ENCODE measurements at places on chromosomes 13 and 19.

DNA sequence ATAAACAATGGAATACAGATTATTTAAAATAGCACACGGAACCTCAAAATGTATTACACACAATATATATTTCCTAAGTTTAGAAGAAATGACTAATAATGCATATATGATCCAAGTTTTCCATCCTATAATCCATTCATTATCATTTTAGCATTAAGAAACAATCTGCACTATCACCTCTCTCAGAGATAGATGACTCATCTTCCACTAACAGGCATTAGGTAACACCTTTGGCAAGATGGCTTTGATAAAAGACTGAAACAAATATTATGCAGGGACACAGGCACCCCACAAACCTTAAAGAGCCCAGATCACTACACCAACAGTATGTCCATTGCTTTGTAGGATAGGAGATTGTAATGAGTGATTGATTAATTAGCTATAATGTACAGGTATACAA is 4.1 kb downstream of the ENOX1 start:
- DNase-seq, result no peak

GRCh38 chr19:45404557-45405434 is at the start of gene PPP1R13L:
PPP1R13L (minus strand) TSS chr19:45405069; CDS start chr19:45398318, 6,751 bp downstream.
- no peak for DNase-seq

DNA sequence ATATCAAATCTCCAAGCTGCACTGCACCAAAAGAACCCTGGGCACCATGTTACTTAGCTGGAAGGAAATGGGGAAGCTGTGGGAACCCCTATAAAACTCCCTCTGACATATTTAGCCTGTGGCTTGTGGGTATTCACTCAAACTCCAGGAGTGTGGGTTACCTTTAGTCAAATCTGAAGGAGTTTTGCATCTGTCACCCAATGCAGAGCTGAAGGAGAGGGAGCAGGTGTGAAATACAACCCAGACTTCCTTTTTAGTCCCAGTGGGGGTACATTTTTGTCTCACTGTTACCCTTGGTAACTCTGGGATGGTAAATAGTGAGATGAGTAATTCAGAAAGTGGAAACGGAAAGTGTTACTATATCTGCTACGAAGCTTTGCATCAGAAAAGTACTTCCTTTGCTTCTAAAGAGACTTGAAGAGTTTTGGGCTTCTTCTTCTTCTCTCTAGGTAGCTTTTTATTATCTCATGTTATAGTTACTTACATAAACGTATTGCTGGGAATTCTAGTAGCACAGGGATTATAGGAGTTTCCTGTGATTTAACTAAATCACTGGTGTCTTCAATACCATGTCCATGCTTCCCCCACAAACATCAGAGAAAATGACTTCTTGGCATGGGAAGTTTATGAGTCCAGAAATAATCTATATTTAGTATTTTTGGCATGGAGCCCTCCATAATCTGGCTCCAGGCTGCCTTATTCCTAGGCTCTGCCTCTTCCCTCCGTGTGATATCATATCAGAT is 105.9 kb downstream of the AKAP11 start:
- no peak for DNase-seq

DNA sequence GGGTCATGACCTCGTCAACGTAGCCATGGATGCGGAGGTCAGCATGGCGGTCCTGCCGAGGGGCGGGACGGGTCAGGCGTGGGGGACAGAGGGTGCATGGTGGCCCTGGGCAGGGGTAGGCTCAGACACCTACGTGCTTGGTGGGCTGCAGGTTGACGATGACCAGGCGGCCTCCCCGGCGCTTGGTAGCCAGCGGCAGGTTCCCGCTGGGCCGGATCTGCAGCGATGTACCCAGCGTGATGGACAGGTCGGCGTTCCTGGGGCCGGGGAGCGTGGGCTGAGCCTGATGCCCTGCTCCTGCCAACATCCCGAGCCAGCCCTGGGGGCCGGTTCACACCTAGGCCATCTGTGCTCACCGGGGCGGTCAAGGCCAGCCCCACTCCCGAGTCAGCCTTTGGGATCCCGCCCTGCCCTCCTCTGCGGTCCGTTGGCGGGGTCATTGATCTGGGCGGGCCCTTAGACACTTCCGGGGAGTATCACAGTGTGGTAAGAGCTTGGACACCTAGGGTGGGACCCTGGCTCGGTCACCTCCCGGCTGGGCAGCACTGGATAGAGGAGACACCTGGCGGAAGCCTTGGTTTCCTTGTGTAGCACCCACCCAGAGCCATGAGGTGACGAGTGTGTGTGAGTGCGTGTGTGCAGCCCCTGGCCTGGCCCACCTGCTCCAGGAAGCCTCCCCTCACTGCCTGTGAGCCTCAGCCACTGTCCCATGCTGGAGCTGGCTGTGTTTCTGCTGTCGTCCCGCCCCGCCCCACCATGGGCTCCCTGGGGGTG is 7.3 kb downstream of the SIRT6 start:
- DNase-seq, result no peak

GRCh38 chr13:27274631-27275030 is 4.0 kb downstream of the RASL11A start:
- DNase-seq, result no peak

- peak; percentile 74 for DNase-seq
Observed at GRCh38 chr13:111210544-111211469, 95.7 kb downstream of the ARHGEF7 start.

- no peak for DNase-seq
Observed at GRCh38 chr13:49532593-49532992, 36.8 kb downstream of the PHF11 start.

GRCh38 chr13:35983206-35983605 is 148.0 kb downstream of the DCLK1 start:
- no peak for DNase-seq

DNA sequence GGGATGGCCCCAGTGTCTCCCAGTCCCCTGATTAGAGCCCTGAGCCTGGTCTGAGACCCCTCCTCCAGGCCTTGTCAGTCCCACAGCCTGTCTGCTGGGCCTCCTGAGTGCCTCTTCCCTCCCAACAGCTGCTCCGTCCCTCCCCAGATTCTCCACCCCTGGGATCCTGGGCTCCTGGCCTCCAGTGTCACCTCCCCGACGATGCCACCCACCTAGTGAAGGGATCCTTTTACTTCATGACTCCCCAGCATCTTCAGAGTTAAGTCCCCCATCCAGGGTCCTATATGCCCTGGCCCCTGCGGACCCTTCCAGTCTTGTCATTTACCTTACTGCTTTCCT is 4.4 kb upstream of the PRX start:
- no peak for DNase-seq

DNA sequence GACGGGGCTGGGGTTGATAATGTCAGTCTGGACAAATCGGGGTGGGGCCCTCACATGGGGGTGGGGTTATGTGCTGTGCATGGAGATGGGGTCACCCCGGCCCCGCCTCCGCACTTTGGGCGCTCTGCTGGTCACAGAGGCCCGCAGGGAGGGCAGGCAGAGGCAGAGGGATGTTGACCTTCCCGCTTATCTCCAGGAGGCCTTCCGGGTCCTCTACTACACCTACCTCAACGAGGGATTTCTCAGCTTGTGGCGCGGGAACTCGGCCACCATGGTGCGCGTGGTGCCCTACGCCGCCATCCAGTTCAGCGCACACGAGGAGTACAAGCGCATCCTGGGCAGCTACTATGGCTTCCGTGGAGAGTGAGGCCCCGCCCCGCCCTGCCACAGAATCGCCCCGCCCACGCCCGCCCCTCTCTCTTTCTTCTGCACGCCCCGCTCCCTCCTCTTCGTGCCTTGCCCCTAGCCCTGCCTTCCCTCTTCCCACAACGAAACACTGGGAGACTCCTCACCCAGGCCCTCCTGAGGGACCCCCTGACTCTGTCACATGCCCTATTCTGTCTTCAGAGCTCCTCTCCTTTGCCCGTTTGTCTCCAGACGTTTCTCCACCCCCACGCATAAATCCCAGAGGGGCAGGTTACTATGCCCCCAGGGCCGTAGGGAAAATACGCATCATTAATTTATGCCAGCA is 32.8 kb downstream of the TMEM161A start:
- no peak for DNase-seq

DNA sequence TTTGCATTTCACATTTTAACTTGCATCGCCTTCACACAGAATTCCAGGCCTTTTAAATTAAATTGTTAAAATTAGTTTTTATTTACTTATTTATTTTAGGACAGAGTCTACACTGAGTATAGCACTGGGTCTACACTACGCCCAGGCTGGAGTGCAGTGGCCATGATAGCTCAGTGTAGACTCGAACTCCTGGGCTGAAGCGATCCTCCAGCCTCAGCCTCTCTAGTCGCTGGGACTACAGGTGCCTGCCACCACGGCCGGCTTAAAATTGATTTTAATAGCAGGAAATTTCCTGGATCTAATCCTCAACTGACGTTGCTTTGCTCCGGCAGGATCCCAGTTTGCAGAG is 301 bp upstream of the ZNF610 start:
- no peak for DNase-seq

- DNase-seq, result no peak
Observed at GRCh38 chr19:34979819-34980640, 16.0 kb upstream of the ZNF792 start.

DNA sequence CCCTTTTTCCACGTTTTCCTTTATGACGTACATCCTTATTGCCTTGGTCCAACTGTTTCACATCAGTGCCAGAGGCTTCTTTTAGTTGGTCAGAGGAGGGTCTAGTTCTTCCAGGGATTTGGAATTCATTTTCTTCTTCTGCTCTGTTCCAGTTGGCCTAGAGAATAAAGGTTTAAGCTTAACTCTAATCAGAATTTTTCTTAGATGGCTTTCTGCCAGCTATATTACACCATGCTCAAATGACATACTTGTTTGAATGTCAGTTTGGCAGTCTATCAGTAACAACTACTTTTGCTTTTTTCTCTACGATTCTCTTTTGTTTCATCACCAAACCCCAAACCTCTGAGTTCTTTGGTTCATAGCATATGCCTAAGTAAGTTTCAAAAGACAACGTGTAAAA is 16.8 kb downstream of the SPART start:
- DNase-seq, result no peak

GRCh38 chr13:69600811-69601210 is 506.8 kb upstream of the ATXN8OS start:
- DNase-seq, result no peak

DNA sequence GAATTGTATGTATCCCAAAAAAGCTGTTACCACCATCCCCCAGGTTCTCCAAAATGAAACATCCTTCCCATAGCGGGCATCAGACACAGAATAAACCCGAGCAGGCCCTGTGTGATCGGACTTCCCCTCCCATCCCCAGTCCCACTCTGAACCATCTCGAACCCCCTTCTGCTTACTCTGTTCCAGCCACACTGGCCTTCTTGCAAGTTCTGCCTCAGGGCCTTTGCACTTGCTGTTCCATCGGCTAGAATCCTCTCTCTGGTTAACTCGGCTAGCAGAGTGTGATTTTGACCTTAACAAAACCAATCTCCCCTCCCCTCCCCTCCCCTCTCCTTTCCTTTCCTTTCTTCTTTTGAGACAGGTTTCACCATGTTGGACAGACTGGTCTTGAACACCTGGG is 15.7 kb downstream of the AP2S1 start:
- DNase-seq, result no peak

GRCh38 chr13:111029957-111030609 is 85.0 kb upstream of the ARHGEF7 start:
- DNase-seq, result no peak

GRCh38 chr13:50453188-50453587 is 390.3 kb downstream of the DLEU7 start:
- no peak for DNase-seq

- peak; percentile 93 for DNase-seq
Observed at GRCh38 chr13:28574617-28575142, 79.8 kb upstream of the FLT1 start.

GRCh38 chr13:96817336-96817941 is 176.8 kb downstream of the OXGR1 start:
- DNase-seq, result no peak

DNA sequence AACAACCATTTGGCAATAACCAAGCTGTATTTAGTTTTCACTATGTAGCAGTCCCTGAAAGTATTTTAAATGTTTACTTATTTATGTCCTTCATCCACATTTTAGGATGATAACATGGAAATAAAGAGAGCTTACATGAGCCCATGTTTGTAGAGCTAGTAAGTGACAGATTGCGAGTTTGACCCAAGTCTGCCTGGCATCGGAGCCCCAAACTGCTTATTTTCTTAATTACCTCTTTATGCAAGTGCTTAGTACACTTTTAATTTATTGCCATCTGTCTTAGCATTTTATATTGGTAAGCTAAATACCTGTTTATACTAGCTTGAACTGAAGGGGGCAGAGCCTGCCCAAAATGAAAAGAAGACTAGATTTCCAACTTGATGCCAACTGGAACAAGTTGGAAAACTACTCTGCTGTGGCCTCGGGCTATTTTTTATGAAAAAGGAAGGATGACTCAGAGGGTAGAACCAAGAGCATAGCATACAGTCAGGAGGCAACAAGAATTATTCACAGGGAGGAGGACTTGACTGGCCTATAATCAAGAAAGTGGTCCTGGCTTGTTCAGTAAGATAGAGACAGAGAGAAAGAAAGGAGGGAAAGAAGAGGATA is 150.2 kb downstream of the NDFIP2 start:
- peak; percentile 23 for DNase-seq

GRCh38 chr13:41756198-41756880 is 204.6 kb downstream of the VWA8 start:
- no peak for DNase-seq

DNA sequence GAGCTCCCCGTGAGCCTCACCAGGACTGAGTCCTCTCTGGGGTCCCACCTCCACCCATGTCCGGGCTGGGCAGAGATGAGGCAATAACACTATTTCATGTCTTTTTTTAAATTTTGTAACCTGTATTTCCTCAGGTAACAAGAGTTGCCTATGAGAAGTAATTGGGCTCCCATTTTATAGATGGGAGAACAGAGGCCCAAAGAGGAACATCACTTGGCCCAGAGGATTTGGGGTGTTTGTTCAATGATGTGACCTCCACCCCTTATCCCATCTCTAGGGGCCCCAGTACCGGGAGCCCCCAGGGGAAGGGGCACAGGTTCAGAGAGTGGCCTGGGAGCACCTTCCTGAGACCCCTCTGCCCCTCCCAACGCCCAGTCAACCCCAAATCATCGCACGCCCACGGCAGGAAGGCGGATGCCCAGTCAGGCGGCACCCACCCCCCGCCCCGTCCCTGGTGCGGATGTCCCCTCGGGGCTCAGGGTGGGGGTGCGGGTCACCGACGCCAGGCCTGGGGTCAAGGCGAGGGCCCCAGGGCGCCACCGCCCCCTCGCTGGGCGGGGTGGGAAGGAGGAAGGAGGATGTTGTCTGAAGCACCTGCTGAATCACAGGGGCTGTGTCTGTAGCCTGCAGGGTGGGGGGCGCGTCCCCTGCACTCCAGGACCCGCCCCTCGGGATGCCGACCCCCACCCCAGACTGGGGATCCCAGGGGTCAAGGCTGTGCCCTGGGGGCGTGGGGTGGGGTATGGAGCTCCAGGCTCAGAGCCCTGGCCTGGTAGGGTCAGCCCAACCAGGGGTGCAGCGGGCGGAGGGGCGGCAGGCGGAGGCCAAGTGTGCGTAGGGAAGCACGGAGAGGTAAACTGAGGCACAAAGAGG is 9.0 kb upstream of the CIRBP start:
- no peak for DNase-seq

GRCh38 chr19:940591-941291 is 14.9 kb downstream of the ARID3A start:
- no peak for DNase-seq

Measured in AG04449 (cell line).